ENCODE measurements at places on chromosomes 3 and 15. TPM values are rescaled to one million over a fixed set of nuclear protein-coding genes. Genes with fewer than 3 reads are reported as not detected.

ZIC1 gene
- not detected for total RNA-seq

CPN2 gene
- not detected for total RNA-seq

- no peaks in the 10 kb centered on the region for H3K27me3 ChIP-seq
- peaks cover 40% of the 10 kb centered on the region for H3K36me3 ChIP-seq
- H3K4me1 ChIP-seq: peaks cover 24% of the 10 kb centered on the region
- H3K27ac ChIP-seq: peak overlapping the region; percentile 93
- DNase-seq: no peak
- peak overlapping the region; percentile 91 for H3K4me3 ChIP-seq
Observed at GRCh38 chr15:74907163-74907870, 666 bp upstream of the FAM219B start.

GRCh38 chr3:177946497-177946896 is 589.7 kb upstream of the KCNMB2 start:
- DNase-seq: peak; percentile 12
- H3K36me3 ChIP-seq: no peaks in the 10 kb centered on the region
- no peaks in the 10 kb centered on the region for H3K4me1 ChIP-seq
- H3K4me3 ChIP-seq: no peak overlapping the region
- H3K27me3 ChIP-seq: no peaks in the 10 kb centered on the region

- H3K27ac ChIP-seq: no peak overlapping the region
- no peaks in the 10 kb centered on the region for H3K4me1 ChIP-seq
- no peaks in the 10 kb centered on the region for H3K27me3 ChIP-seq
- H3K4me3 ChIP-seq: no peak overlapping the region
- H3K36me3 ChIP-seq: no peaks in the 10 kb centered on the region
- DNase-seq: no peak
Observed at GRCh38 chr3:99418709-99419108, 219.7 kb upstream of the COL8A1 start.

Data from stomach (tissue), 19 donors.